ENCODE measurements at places on chromosomes 7 and 10. TPM values are rescaled to one million over a fixed set of nuclear protein-coding genes. Genes with fewer than 3 reads are reported as not detected.

The TEX36 gene
- not detected for total RNA-seq

The LIPM gene
- not detected for total RNA-seq

DNA sequence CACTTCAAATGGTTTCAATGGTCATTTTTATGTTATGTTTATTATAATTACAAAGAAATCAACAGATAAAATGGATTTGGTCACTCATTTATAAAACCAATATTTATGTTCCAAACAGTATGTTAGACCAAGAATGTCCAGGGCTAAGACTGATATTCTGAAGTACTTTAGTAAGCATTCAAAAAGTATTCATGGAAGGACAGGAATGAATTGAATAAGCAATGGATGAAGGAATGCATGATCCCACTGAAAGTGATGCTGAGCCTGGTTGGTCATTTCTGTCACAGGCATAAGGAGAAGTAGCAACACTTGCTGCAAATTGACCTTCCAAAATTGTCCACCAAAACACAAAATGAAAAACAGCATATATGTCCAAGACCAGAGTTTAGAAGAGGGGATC lies 189.0 kb upstream of the CELF2 start:
- DNase-seq = no peak

DNA sequence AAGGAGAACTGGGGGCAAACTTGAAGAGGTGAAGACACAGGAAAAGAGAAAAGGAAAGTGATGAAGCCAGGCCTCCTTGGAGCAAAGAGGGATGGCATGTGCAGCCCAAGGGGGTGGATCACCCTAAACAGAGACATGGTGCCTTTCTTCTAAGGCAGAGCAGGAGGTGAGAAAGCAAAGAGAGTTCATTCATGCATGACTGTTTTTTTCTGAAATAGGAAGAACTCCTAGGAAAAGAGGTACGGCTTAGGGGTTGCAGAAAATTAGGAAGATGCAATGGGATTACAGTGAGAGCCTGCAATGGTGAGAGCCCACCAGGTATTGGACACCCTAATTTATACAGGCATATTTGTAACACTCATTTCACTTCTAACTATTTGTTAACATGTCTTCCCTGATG lies 15.9 kb downstream of the ITGB1 start:
- DNase-seq = no peak

DNA sequence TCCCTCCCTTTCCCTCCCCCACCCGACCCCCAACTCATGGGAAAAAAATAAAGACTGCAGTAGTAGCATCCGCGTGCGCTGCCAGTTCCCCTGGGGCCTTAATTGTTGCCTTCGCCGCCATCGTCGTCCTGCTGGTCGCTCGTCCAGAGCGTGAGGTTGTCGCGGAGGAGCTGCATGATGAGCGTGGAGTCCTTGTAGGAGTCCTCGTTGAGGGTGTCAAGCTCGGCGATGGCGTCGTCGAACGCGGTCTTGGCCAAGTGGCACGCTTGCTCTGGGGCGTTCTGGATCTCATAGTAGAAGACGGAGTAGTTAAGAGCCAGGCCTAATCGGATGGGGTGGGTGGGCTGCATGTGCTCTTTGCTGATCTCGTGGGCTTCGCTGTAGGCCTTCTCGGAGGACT lies 27.0 kb downstream of the HSPB1 start:
- no peak for DNase-seq

DNA sequence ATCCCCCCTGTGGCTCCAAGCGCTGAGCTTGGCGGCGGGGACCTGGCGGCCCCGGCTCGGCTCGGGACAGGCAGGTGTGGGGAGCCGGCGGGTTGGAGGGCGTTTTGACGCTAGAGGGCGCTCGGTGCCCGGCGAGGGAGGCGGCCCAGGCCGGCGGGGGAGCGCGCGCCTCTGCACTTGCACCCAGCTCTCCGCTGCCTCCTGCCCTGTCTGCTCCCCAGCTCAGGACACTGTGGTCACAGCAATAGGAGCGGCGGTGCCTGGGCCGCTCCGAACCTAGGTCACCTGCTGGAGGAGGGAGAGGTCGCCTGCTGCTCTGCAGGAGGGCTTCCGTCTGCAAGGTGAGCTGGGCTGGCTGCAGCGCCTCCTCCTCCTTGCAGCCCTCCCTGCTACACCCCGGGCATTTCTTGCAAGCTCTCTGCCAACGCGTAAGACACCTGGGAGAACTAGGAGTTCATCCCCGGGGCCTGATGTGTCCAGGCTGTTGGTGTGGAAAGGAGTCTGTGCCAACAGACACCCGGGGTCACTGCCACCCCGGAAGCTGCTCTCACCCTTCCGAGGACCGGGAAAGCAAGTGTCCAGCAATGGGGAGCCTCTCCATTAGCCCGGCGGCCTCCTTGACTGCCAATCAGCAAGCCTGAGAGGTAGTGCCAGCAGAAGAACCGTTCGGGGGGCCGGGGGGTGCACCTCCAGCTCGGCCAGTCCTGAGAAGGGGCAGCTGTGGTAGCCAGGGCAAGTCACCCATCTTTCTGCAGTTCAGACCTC lies 620.4 kb downstream of the GALNT17 start:
- no peak for DNase-seq

DNA sequence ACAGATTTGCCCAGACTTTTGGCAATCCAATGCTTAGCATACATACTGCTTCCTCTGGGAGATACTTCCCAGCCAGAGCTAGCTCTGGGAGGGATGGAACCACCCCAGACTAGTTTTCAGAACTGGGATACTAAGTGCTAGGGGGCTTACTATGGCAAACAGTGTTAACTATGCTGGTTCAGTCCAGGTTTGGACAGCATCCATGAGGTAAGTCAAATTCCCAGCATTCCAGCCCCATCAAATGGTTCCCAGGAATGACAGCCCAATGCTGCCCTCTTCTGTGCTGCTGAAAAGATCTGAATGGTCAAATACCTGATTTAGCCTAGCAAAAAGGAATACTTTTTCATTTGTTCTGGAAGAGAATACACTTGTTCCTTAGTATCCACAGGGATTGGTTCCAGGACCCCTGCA lies 141.7 kb upstream of the CCDC6 start:
- DNase-seq = no peak
